Endothelial cell (in vitro differentiated cells): ENCODE measurements at places on chromosomes 6 and 20. TPM values are rescaled to one million over a fixed set of nuclear protein-coding genes. Genes with fewer than 3 reads are reported as not detected.

DNA sequence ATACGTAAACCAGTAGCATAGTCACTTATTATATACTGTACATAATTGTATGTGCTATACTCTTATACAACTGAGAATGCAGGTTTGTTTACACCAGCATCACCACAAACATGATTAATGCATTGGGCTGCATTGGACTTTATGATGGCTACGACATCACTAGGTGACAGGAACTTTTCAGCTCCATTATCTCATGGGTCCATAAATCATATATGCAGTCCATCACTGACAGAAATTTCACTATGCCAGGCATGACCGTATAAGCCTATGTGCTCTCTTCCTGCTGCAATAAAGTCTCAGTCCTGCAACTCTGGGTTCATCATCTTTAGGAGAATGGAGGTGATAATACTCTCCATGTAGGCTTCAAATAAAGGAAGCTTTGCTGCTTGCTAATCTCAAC is 45.4 kb downstream of the ALDH5A1 start:
- no peak for DNase-seq

DNA sequence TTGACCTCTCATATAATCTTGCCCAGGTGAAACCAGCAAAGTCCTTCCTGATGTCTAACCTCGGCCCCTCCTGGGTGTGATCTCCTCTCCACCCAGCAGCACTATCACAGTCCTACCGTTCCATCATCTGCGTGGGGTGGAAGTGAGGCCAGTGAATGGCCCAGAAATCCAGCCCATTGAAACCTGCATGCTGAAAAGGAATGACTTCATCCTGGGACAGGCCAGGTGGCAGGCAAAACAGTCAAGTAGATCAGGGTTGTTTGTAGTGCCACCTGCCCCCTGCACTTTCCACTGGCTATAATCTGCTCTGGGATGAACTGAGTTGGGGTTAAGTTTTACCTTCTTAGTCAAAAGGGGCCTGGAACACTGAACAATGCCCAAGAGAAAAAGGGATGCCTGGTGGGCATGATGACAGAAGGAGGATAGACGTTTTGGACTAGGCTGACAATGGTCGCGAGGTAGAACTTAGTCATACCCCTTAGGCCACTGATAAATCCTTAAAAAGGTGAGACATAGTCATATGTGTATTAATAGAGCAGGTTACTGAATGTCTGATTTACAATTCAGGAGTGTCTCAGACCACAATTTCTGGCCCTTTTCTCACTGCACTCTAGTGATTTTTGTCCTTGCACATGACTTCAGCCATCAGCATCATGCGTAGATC is 8.1 kb upstream of the HSP90AB1 start:
- DNase-seq, result no peak

- no peak for DNase-seq
Measured at GRCh38 chr20:42686057-42686456, 503.6 kb downstream of the PTPRT start.

MYT1 gene
- total RNA-seq, result 0.74 TPM

DNA sequence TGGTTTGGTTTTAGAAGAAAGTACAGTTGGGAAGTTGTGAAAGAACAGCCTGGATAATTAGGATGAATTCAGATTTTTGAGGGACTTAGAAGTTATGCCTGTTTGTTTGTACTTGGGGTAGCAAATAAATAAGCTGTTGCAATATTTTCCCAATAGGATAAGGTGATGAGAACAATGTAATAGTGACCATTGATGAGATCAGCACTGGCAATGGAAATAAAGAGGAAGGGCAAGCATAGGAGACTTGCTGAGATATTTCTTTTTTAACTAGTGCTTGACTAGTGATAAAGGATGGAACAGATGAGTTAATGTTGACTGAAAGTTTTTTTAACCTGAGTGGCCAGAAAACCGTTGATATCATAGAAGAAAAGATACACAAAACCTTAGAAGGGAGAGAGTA is 498.8 kb downstream of the CDKAL1 start:
- DNase-seq, result no peak

DNA sequence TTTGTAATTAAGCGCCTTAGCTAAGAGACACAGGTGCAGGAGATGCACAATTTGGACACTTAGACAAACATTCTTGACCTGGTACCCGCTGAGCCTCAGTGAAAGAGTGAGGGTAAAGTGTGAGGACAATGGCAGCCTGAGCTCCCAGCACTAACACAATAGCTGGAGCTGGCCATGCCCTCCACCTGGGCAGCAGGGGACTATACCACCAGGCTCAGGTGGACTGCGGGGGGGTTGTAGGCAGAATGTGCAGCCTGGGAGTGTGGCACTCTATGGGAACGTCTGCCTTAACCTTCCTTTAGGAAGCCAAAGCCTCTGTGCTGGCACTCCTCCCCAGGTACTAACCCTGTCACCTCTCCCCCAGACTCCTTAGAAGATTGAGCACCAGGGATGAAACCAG is 23.6 kb downstream of the PRKN start:
- no peak for DNase-seq
